T1000 (cell line): ENCODE measurements at places on chromosomes 16 and 17.

GRCh38 chr17:63549289-63549945 is 860 bp upstream of the DCAF7 start:
- no peak for DNase-seq

DNA sequence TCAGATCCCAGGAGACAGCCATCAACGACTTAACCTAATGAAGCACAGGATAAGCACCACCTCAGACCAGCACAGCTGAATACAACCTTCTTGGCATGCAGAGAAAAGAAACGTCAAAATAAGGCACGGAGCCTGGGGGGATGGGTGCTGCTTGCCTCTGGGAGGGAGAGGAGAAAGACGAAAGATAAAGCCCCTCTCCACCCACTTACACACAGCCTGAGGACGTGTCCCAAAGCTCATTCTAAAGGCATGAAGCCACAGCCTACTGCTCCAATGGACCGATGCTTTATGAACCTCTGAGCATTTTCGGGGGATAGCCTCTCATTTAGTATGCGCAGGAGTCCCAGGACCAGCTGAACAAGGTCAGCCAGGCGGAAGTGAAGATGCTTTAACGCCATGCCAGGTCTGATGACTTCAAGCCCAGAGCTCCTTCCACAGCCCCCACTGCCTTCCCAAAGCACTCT is 31.1 kb downstream of the ST3GAL2 start:
- DNase-seq: no peak

GRCh38 chr17:58527306-58527705 is 12.9 kb upstream of the MTMR4 start:
- DNase-seq: no peak

- no peak for DNase-seq
Measured at GRCh38 chr16:3187798-3188674, at the start of gene OR1F1. OR1F1 (plus strand) TSS chr16:3188204.

DNA sequence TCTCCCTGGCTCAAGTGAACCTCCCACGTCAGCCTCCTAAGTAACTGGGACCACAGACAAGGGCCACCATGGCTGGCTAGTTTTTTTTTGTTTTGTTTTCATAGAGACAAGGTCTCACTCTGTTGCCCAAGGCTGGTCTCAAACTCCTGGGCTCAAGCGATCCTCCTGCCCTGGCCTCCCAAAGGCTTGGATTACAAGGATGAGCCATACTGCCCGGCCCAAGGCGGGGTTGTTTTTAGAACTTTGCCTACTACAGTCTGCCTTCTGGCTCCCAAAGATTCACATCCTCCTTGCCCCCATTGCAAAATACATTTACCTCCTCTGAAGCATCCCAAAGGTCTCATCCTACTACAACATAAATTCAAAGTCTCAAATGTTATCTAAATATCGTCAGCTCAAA is 49.5 kb upstream of the PHOSPHO1 start:
- no peak for DNase-seq
